Breast epithelium (tissue), 4 donors: ENCODE measurements at places on chromosomes 13 and 19. TPM values are rescaled to one million over a fixed set of nuclear protein-coding genes. Genes with fewer than 3 reads are reported as not detected.

TNNI3 gene
- total RNA-seq = not detected

- no peak for DNase-seq
These were observed 42.5 kb downstream of the ABCC4 start for GRCh38 chr13:95258619-95259194.

GRCh38 chr13:104253063-104253680, 1187.0 kb upstream of the SLC10A2 start:
- no peak for DNase-seq

SULT2A1 gene
- total RNA-seq = not detected

DNA sequence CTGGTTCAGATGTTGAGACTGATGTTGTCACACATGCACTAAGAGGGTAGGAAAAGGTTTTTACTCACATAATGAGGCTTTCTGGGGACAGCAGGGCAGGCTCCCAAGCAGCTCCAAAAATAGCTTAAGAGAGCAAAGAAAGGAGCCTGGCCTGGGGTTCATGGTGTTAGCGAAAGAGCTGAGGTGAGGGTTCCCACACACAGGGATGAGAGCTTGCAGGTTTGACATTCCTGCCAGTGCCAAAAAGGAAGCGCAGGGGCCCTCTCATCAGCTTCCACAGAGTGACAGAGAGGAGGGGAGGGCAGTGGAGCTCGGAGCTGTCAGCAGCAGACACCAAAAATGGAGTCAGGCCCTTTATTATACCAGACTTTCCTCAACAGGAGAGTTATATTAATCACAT, 65.5 kb upstream of the FAM216B start:
- DNase-seq = no peak

- DNase-seq = no peak
These were observed 1.2 kb upstream of the ZNF225 start for GRCh38 chr19:44111910-44112463.

DCT gene
- 0.64 TPM for total RNA-seq

GRCh38 chr19:1069009-1069779, 2.2 kb downstream of the ARHGAP45 start:
- no peak for DNase-seq

- DNase-seq = no peak
These were observed 1591.5 kb downstream of the PCDH9 start for GRCh38 chr13:65638572-65639168.

CDX2 gene
- not detected for total RNA-seq

PSMD8 gene
- total RNA-seq = 598 TPM

KRTDAP gene
- not detected for total RNA-seq

DNA sequence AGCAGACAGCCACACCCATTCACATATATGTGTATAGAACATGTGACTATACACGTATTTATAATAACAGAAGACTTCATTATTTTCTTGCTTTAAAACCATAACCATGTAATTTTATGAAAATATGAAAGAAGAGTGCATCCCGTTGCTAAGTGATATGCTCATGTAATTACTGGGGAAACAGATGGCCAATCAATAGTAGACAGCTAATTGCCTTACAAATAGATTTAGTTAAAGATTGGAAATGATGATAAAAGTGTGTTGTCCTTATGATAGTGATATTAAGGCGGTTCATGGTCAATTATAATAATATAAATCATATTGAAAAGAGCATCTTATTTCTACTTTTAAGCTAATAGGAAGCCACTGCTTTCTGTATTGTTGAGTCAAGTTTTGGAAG, 95.9 kb downstream of the RFC3 start:
- no peak for DNase-seq

- no peak for DNase-seq
These were observed 8.5 kb upstream of the CEACAM7 start for GRCh38 chr19:41696402-41697197.

TNNT1 gene
- total RNA-seq = not detected

ZNF738 gene
- 9.5 TPM for total RNA-seq

- DNase-seq = no peak
These were observed 61.9 kb downstream of the SPACA7 start for GRCh38 chr13:112438094-112438493.

- no peak for DNase-seq
These were observed 1.0 kb downstream of the KLF1 start for GRCh38 chr19:12885749-12886650.

GRCh38 chr19:58558066-58558622, at the start of gene UBE2M:
Gene UBE2M (minus strand): TSS chr19:58558611. CDS start chr19:58558381, 230 bp downstream.
- DNase-seq = no peak

- no peak for DNase-seq
These were observed 83.5 kb downstream of the FRY start for GRCh38 chr13:32115066-32115465.

ANGPTL8 gene
- 17.9 TPM for total RNA-seq

DNA sequence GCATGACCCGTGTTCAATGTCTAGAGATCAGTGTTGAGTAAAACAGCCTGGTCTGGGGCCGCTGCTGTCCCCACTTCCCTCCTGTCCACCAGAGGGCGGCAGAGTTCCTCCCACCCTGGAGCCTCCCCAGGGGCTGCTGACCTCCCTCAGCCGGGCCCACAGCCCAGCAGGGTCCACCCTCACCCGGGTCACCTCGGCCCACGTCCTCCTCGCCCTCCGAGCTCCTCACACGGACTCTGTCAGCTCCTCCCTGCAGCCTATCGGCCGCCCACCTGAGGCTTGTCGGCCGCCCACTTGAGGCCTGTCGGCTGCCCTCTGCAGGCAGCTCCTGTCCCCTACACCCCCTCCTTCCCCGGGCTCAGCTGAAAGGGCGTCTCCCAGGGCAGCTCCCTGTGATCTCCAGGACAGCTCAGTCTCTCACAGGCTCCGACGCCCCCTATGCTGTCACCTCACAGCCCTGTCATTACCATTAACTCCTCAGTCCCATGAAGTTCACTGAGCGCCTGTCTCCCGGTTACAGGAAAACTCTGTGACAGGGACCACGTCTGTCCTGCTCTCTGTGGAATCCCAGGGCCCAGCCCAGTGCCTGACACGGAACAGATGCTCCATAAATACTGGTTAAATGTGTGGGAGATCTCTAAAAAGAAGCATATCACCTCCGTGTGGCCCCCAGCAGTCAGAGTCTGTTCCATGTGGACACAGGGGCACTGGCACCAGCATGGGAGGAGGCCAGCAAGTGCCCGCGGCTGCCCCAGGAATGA, 1.5 kb upstream of the CEACAM5 start:
- DNase-seq = peak; percentile 62
